ENCODE measurements at places on chromosomes 5 and 9. TPM values are rescaled to one million over a fixed set of nuclear protein-coding genes. Genes with fewer than 3 reads are reported as not detected.
A peak's percentile ranks its signal among the peaks of the same experiment; 100 is the strongest.

The SH3PXD2B gene
- total RNA-seq, result 28.7 TPM

GRCh38 chr5:115599502-115599901 is 2.8 kb downstream of the TICAM2 start:
- peak; percentile 27 for DNase-seq

The PGM5 gene
- 535 TPM for total RNA-seq

The GABRA1 gene
- not detected for total RNA-seq

The IFNA21 gene
- not detected for total RNA-seq
